PC-9 (cell line): ENCODE measurements at places on chromosomes 11 and 22. TPM values are rescaled to one million over a fixed set of nuclear protein-coding genes. Genes with fewer than 3 reads are reported as not detected.

SYT13 gene
- total RNA-seq, result not detected in 2 replicates

TMPRSS4 gene
- total RNA-seq, result 18.7 and 27.6 TPM in 2 replicates

GRCh38 chr11:31441296-31441695, 68.1 kb downstream of the IMMP1L start:
- H3K4me1 ChIP-seq, result no peaks in the 10 kb centered on the region
- DNase-seq, result no peak
- no peak overlapping the region for H3K27ac ChIP-seq
- H3K4me3 ChIP-seq, result no peak overlapping the region
- no peaks in the 10 kb centered on the region for H3K27me3 ChIP-seq
- H3K36me3 ChIP-seq, result no peaks in the 10 kb centered on the region

- no peak for DNase-seq
- no peaks in the 10 kb centered on the region for H3K27me3 ChIP-seq
- H3K27ac ChIP-seq, result no peak overlapping the region
- no peaks in the 10 kb centered on the region for H3K36me3 ChIP-seq
These were observed 7.8 kb upstream of the NAA40 start for GRCh38 chr11:63931045-63931444.

- no peak overlapping the region for H3K4me3 ChIP-seq
- peaks cover 57% of the 10 kb centered on the region for H3K36me3 ChIP-seq
- DNase-seq, result no peak
- H3K27ac ChIP-seq, result no peak overlapping the region
- no peaks in the 10 kb centered on the region for H3K27me3 ChIP-seq
These were observed 70.8 kb downstream of the RNF169 start for GRCh38 chr11:74819400-74819799.

- no peaks in the 10 kb centered on the region for H3K36me3 ChIP-seq
- H3K4me3 ChIP-seq, result no peak overlapping the region; the same call in 1 of the 2 replicates
- no peaks in the 10 kb centered on the region for H3K27me3 ChIP-seq
These were observed 11.5 kb downstream of the YPEL4 start for GRCh38 chr11:57638005-57638781.

DNA sequence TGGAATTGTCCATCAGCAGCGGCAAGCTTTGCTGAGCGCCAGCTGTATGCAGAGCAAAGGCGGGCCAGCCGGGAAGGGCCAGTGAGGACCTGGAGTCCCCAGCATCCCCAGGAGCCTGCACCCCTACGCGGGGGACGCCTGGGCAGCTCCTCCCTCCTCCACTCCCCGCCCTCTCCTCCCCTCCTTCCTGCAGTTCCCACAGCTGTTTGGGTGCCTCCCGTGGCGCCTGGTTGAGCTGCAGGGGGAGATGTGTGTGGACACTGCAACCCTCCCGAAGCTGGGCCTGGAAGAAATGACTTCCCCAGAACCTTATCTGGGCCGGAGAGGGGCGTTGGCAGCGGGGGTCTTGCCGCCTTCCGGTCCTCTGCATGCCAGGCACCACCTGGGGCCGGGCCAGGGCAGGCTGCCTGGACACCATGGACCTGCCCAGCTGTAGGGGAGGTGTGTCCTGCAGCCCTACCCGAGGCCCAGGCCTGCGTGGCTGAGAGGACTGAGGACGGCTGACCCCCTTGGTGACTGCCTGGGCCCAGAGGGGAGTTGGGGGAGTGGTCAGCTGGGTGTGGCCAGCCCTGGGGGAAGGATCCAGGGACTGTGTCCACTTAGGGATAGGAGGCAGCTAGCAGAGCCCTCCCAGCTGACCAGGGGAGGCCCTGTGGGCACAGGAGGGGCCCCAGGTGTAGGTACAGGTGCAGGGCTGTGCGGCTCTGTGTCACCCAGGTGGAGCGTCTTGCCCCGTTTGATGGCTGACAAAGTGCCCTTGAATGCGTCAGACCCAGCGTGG, 16.8 kb upstream of the MUC6 start:
- no peaks in the 10 kb centered on the region for H3K36me3 ChIP-seq
- no peaks in the 10 kb centered on the region for H3K4me1 ChIP-seq
- H3K27ac ChIP-seq, result no peak overlapping the region
- DNase-seq, result no peak

DNA sequence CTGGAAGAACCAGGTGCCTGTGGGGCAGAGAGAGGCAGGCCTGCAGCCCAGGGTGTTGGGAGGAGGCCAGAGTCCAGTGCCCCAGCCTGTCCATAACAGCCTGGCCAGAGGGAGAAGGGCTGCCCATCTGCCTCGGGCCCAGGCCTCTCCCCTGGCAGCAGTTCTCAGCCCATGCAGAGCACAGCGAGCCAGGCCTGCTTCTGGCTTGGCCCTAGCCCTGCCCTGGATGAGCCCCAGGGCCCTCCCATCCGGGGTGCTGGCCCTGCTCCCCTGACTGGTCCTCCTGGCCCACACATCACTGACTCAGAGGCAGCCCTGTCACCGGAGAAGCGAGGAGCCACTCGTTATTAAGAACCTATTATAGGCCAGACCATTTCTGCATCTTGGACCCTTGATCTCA, 19.7 kb upstream of the MYRF start:
- no peaks in the 10 kb centered on the region for H3K27me3 ChIP-seq
- no peak for DNase-seq
- no peak overlapping the region for H3K4me3 ChIP-seq
- H3K27ac ChIP-seq, result no peak overlapping the region
- no peaks in the 10 kb centered on the region for H3K36me3 ChIP-seq

DNA sequence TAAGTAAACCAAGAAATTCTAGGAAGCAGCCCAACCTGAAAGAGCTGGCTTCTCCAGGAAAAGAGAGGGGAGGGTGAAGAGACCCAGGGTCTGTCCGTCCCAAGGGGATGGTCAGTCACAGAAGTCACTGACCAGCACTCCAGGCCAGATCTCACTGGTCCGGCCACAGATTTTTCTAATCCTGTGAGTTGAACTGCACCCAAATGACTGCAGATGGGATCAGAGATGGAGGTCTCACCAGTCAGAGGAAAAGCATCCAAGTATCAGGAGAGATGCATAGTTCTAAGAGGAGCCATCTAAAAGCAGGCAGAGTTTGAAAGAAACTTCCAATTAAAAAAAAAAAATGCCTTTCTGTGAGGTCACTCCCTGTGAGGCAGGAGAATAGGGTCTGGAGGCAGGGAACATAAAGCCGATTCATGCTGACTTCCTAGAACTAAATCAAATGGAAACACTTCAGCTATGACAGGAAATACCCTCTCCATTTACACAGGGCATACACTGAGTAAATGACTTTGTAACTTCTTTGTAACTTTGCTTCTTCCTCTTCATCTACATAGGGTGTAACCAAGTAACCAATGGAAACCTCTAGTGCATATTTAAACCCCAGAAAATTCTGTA, 144.5 kb downstream of the CCDC34 start:
- peak; percentile 51 for DNase-seq
- no peaks in the 10 kb centered on the region for H3K27me3 ChIP-seq
- peak overlapping the region; percentile 68 for H3K27ac ChIP-seq
- H3K4me1 ChIP-seq, result peaks cover 25% of the 10 kb centered on the region
- H3K36me3 ChIP-seq, result no peaks in the 10 kb centered on the region

DNA sequence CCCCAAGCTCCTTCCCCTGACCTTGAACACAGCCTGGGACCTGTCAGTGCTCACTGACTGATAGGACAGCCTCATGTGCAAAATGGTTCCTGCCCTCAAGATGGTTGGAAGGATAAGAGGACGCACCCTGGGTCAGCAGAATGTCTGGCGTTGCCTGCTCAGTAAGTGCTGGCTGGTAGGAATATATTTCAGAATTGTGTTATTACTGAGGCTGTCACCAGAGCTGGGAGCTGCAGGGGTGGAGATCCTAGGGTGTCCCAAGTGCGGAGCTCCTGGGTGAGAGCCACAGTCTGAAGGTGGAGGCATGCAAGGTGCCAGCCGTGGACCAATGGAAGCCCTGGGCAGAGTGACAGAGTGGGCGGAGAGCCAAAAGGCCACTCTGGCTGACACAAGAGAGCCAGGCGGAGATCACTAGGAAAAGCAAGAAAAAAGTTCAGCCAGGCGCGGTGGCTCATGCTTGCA, 1.0 kb upstream of the SEC14L4 start:
- peaks cover 14% of the 10 kb centered on the region for H3K27me3 ChIP-seq
- H3K4me3 ChIP-seq, result no peak overlapping the region
- H3K4me1 ChIP-seq, result 0 out of 2 replicates have a peak, but pooled peaks cover 5% of the 10 kb centered on the region
- DNase-seq, result peak; percentile 28
